Ureter (tissue), 1 donor: ENCODE measurements at places on chromosomes 4 and X. TPM values are rescaled to one million over a fixed set of nuclear protein-coding genes. Genes with fewer than 3 reads are reported as not detected.

CNKSR2 gene
- 2.3 TPM for total RNA-seq

ADH6 gene
- total RNA-seq, result 3.1 TPM

NXF2 gene
- not detected for total RNA-seq

PABPC4L gene
- 2.0 TPM for total RNA-seq

TIMM8A gene
- 16.7 TPM for total RNA-seq

CXCL3 gene
- total RNA-seq, result not detected

CA5B gene
- 24.2 TPM for total RNA-seq

BEND2 gene
- total RNA-seq, result not detected

FRMPD4 gene
- total RNA-seq, result 0.83 TPM

TGIF2LX gene
- total RNA-seq, result not detected

RAB40AL gene
- total RNA-seq, result 2.3 TPM

SATL1 gene
- not detected for total RNA-seq

ETDA gene
- not detected for total RNA-seq

LPAR4 gene
- total RNA-seq, result 0.18 TPM

SUPT20HL1 gene
- total RNA-seq, result 0.78 TPM

KCTD8 gene
- total RNA-seq, result 1.0 TPM

KLHL34 gene
- not detected for total RNA-seq

FGD1 gene
- total RNA-seq, result 3.3 TPM

GPR50 gene
- total RNA-seq, result not detected

FGF16 gene
- total RNA-seq, result 0.39 TPM

GPR119 gene
- total RNA-seq, result not detected

SCML1 gene
- total RNA-seq, result 16.4 TPM

TCEAL5 gene
- total RNA-seq, result 1.1 TPM

P2RY4 gene
- 1.7 TPM for total RNA-seq

TMPRSS11B gene
- not detected for total RNA-seq

RHOH gene
- 7.7 TPM for total RNA-seq

NWD2 gene
- total RNA-seq, result 0.36 TPM

BTC gene
- total RNA-seq, result 8.3 TPM

ZAR1 gene
- total RNA-seq, result not detected

ARHGAP10 gene
- total RNA-seq, result 78.0 TPM

OPN1MW3 gene
- total RNA-seq, result not detected

KLHL13 gene
- 14.2 TPM for total RNA-seq

GLUD2 gene
- 2.5 TPM for total RNA-seq

SLITRK2 gene
- 0.08 TPM for total RNA-seq

MAGIX gene
- total RNA-seq, result 12.8 TPM

SYN1 gene
- 1.4 TPM for total RNA-seq

GYG2 gene
- 4.9 TPM for total RNA-seq

AFF1 gene
- 194 TPM for total RNA-seq

PIGA gene
- total RNA-seq, result 25.5 TPM

AWAT2 gene
- total RNA-seq, result not detected

MED12 gene
- total RNA-seq, result 71.4 TPM

GASK1B gene
- total RNA-seq, result 30.8 TPM

MAGEC1 gene
- not detected for total RNA-seq

MAGEB10 gene
- not detected for total RNA-seq

TMEM150C gene
- total RNA-seq, result 4.8 TPM

FOXR2 gene
- not detected for total RNA-seq

TKTL2 gene
- not detected for total RNA-seq

PALLD gene
- total RNA-seq, result 239 TPM

CD40LG gene
- total RNA-seq, result not detected
